ENCODE measurements at places on chromosomes 13 and 19.

- DNase-seq = no peak
Observed at GRCh38 chr19:11541238-11541637, 2.6 kb downstream of the CNN1 start.

DNA sequence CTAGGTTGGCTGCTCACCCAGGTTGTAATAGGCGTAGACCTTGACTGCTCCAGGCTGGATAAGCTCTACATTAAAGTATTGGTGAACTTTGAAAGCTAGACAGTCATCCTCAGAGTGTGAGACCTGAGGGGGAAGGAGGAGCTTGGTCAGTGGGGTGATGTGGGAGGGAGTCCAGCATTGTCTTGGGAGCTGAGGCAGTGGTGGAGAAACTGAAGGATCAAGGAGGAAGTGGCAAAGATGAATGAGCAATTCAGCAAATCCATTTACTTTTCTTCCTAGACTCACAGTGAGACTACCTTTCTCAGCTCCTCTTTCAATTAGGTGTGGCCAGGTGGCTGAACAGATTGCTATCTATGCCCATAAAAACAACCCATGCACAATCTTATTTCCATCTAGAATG, 10.2 kb upstream of the TNFSF14 start:
- DNase-seq = no peak

GRCh38 chr19:16889883-16890460, 1.2 kb downstream of the F2RL3 start:
- no peak for DNase-seq

GRCh38 chr19:8641908-8642547, 11.6 kb downstream of the NFILZ start:
- peak; percentile 50 for DNase-seq

DNA sequence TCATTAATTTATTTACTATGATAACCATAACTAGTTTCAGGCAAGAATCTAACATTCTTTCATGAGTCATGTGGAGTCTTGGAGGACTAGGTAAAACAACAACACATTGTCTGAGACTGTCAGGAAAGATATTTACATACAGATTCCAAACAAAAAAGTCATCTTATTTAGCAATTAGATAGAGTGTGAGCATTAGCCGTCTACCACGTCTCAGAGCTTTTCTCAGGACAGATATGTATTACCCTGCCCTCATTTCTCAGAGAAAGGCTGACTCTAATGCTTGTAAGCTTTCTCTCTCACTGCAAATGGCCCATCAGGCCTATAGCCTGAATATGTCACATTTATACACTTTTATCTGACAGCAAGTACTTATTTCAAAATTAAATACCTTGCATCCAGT, 312.1 kb upstream of the PCDH20 start:
- no peak for DNase-seq

GRCh38 chr19:56295531-56296455, 18.8 kb downstream of the ZSCAN5A start:
- DNase-seq = no peak

GRCh38 chr13:20787180-20787579, 13.4 kb upstream of the EEF1AKMT1 start:
- DNase-seq = no peak

DNA sequence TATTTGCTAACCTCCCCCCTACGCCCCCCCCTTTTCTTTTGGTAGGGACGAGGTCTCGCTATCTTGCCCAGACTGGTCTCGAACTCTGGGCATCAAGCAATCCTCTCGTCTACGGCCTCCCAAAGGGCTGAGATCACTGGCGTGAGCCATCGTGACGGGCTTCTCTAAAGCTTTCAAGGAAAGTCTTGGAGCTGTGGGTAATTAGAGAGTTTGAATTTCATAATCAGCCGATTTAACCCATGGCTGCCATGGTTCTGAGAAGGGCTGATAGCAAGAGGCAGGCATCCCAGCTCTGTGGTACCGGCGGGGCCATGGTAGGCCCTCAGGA, 679 bp upstream of the ABHD8 start:
- DNase-seq = no peak

DNA sequence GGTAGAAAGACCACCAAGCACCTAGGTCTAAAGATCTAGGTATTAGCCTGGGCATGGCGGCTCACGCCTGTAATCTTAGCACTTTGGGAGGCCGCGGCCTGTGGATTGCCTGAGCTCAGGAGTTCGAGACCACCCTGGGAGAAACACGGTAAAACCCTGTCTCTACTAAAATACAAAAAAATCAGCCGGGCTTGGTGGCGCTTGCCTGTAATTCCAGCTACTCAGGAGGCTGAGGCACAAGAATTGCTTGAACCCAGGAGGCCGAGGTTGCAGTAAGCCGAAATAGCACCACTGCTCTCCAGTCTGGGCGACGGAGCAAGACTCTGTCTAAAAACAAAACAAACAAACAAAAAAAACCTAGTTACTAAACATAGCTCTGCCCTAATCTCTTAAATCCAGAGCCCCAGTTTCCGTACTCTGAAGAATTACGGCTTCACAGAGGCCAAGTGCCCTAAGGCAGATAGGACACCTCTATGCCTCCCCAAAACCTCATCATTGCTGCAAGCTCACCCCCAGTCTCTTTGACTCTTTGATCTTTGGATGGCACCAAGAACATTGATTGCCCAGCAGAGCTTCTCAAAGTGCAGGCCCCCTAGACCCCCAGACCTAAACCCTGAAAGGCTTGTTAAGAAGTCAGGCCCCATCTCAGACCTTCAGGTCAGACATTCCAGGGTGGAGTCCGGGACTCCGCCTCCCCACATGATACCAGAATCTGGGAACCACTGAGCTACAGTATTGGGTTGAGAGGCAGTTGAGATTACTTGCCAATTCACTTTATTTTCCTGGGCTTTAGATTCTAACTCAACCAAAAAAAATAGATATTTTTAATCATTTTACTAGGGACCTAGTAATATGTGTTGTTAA, 2.8 kb downstream of the COL4A2 start:
- DNase-seq = no peak

DNA sequence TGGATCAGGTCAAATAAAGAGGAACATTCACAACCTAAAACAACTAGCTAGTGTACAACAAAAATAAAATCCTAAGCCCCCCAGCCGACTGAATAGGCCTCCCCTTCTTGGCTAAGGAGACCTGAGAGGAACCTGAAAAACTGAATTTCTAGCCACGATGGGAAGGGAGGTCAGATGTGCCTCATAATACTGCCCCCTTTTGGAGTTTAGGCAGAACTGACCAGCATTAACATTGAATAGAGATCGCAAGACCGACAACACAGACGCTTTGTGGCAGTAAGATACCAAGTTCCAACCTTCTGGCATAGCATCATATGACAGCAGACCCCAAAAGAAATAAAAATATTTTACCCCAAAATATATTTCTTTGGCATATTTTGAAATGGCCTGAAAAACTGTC, 15.9 kb downstream of the CBY2 start:
- DNase-seq = peak; percentile 6

DNA sequence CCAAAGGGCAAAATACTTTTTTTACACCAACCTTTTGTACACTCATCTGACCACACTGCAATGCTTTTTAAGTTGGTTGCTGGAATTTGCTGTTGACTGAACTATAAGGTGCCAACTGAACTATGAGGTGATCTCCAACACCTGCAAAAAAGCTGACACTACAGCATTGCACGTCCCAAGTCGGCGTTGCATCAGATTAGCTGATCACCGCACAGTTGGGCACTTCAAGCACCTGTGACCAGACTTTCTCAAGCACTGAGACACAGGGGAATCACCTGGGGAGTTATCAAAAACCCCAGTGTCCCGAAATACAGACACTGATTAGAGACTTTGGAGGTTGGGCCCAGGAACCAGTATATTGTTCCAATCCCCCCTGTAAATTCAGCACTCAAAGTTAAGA, 1.1 kb downstream of the NLRP11 start:
- DNase-seq = no peak

GRCh38 chr19:18995804-18996241, 37.5 kb downstream of the SUGP2 start:
- no peak for DNase-seq

DNA sequence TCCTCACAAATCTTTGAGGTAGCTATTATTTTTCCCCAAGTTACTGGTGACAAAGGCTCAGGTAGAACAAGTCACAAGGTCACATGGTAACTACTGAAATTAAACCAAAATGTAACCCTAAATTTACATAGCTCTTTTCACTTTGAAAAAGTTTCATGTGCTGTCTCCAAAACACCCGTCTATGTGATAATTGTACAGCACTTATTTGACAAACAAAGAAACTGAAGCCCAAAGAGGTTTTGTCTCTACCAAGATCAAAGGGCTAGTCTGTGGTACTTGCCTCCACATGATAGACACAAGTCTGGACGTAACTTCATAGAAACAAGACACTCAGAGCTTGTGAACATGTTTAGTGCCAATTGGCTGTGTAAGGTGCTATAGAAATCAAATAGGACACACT, 108.3 kb downstream of the SACS start:
- DNase-seq = no peak

DNA sequence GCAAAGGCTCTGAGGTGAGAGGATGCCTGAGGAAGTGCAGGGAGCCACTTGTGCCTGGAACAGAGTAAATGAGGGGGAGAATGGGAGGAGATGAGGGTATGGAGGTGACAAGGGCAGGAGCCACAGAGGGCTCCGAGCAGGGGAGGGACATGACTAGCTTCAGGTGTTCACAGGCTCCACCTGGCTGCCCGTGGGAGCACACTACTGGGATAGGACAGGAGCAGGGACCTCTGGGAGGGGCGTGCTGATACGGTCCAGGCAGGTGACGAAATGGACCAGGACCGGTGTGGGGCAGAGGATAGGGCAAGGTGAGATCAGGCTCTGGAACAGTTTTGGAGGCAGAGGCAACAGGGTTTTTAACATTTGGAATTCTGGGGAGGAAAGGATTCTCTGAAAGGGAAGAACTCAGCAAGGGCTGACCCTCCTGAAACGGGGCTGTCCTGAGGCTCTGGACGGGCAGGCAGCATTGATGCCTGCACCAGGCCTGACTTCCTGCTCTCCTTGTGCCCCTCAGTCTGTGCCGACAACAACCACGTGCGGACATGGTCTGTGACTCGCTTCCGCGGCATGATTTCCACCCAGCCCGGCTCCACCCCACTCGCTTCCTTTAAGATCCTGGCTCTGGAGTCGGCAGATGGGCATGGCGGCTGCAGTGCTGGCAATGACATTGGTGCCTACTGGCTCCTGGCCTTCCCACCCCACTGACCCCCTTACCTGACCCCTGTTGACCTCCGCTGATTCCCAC, 11.6 kb downstream of the SHKBP1 start:
- DNase-seq = no peak

All from CD4-positive, alpha-beta memory T cell (primary cell).